ENCODE measurements at places on chromosomes 7 and 10. TPM values are rescaled to one million over a fixed set of nuclear protein-coding genes. Genes with fewer than 3 reads are reported as not detected.

The C10orf90 gene
- polyA plus RNA-seq, result 29.3 TPM

The TMEM213 gene
- 0.51 TPM for polyA plus RNA-seq

The CTBP2 gene
- polyA plus RNA-seq, result 78.0 TPM

The CLDN12 gene
- polyA plus RNA-seq, result 53.2 TPM

Measured in right lung (tissue), 10 donors.